T-helper 17 cell (primary cell): ENCODE measurements at places on chromosomes 1 and 21. TPM values are rescaled to one million over a fixed set of nuclear protein-coding genes. Genes with fewer than 3 reads are reported as not detected.

GRCh38 chr1:19153169-19153568 is 56.9 kb downstream of the UBR4 start:
- H3K27me3 ChIP-seq: no peaks in the 10 kb centered on the region
- H3K27ac ChIP-seq: no peak overlapping the region
- peaks cover 10% of the 10 kb centered on the region for H3K4me1 ChIP-seq
- no peak for DNase-seq
- H3K36me3 ChIP-seq: peaks cover 20% of the 10 kb centered on the region

DNA sequence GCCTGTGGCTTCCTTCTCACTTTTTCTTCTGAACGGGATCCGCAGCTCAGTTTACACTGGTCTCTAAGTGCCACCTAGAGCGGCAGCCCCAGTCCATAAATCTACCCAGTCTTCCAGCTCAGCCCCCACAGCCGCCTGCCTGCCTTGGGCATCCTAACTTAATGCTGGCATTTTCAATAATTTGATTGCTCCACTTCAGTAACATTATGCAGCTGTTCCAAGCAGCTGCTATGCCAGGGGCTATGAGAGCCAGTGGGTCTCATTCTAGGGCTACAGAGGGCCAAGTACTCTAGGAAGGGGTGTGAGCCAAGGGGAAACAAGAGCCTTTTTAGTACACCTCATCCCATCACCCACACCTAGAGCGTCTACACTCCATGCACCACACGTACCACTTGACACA is 48.4 kb upstream of the COA6 start:
- no peak overlapping the region for H3K27ac ChIP-seq
- H3K4me3 ChIP-seq: peak overlapping the region; percentile 94
- H3K4me1 ChIP-seq: peaks cover 17% of the 10 kb centered on the region
- DNase-seq: no peak
- peaks cover 2% of the 10 kb centered on the region for H3K36me3 ChIP-seq

Gene LCE2A
- total RNA-seq: not detected

Gene SLC50A1
- total RNA-seq: 27.8 TPM

DNA sequence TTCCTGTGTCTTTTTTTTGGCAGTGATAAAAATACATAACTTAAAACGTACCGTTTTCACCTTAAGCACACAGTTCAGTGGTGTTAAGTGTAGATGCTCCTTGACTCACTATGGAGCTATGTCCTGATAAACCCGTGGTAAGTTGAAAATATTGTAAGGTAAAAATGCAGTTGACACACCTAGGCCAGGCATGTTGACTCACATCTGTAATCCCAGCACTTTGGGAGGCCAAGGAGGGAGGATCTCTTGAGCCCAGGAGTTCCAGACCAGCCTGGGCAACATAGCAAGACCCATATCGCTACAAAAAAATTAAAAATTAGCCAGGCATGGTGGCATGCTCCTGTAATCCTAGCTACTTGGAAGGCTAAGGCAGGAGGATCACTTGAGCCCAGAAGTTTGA is 73.6 kb upstream of the COG2 start:
- no peak overlapping the region for H3K27ac ChIP-seq
- DNase-seq: no peak
- peaks cover 5% of the 10 kb centered on the region for H3K4me1 ChIP-seq

DNA sequence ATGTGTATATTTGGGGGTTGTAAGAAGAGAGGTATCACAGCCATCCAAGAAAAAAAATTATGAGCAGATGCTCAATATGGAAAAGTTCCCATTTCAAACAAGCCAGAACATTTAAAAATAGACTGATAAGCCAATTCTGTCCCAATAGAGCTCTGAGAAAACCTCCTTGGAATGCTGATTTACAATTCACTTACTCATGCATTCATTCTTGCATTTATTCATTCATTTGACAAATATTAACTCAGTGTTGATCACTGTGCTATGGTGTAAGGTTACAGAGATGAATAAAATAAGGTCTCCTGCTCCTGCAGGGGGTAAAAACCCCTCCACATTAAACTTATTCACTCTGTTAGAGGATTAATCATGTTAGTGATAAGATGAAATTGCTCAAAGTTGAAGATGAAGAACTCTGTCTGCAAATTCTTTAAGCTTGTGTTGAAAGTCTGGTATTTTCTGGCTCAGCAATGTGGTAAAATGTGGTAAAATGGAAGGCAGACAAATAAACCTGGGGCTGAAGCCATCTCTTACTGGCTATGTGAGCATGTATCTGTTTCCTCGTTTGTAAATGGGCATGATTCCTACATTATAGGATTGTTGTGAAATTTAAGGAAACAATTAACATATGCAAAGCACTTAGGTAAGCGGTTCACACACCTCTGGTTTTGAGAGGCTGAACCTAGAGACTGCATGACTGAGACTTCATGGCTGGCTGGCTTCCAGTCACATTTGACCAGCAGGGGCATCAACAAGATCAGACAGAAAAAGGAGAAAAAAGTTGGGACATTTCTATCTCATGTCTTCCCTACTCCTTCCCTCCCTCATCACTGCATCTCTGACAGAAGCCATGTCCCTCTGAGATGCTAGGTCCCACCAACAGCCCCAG is 45.0 kb upstream of the DAB1 start:
- H3K27ac ChIP-seq: no peak overlapping the region
- DNase-seq: no peak
- H3K36me3 ChIP-seq: no peaks in the 10 kb centered on the region
- no peak overlapping the region for H3K4me3 ChIP-seq
- peaks cover 27% of the 10 kb centered on the region for H3K27me3 ChIP-seq
- H3K4me1 ChIP-seq: no peaks in the 10 kb centered on the region

DNA sequence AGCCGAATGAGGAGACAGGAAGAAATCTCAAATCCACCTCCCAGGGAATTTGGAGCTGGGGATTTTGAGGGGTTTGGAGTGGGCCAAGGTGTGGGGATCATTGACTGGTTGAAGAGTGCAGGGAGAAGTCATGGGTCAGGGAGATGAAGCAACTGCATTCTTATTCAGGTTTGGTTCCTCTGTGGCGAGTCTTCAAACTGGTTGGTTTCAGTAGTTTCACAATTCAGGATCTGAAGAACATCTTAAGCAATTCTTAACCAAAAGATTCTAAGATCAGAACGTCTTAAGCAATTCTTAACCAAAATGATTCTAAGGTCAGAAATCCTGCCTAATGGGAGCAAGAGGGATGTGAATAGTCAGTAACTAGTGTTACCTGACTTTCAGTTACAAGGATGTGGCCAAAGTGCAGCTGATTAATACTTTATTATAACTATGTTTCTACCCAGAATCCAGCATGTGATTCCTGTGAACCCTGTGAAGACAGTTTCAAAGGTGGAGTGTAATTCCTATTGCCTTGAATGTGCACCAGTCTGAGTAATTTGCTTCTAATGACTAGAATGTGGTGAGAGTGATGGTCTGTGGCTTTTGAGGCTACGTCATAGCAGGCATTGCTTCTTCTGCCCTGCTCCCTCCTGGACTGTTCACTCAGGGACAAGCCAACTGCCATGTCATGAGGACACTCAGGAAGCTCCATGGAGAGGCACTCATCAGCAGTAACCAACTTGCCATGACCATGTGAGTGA is 61.2 kb downstream of the OLFML3 start:
- no peak for DNase-seq
- H3K4me1 ChIP-seq: peaks cover 3% of the 10 kb centered on the region
- no peak overlapping the region for H3K4me3 ChIP-seq
- no peaks in the 10 kb centered on the region for H3K36me3 ChIP-seq

- H3K27me3 ChIP-seq: no peaks in the 10 kb centered on the region
- no peak overlapping the region for H3K27ac ChIP-seq
- H3K4me1 ChIP-seq: no peaks in the 10 kb centered on the region
- H3K36me3 ChIP-seq: no peaks in the 10 kb centered on the region
- H3K4me3 ChIP-seq: no peak overlapping the region
Measured at GRCh38 chr21:19120591-19120990, 717.0 kb upstream of the TMPRSS15 start.

GRCh38 chr1:155322571-155322952 is 1.9 kb downstream of the RUSC1 start:
- peaks cover 29% of the 10 kb centered on the region for H3K4me1 ChIP-seq
- peaks cover 2% of the 10 kb centered on the region for H3K36me3 ChIP-seq
- no peak for DNase-seq
- H3K27me3 ChIP-seq: no peaks in the 10 kb centered on the region
- H3K27ac ChIP-seq: no peak overlapping the region
- H3K4me3 ChIP-seq: peak overlapping the region; percentile 86

DNA sequence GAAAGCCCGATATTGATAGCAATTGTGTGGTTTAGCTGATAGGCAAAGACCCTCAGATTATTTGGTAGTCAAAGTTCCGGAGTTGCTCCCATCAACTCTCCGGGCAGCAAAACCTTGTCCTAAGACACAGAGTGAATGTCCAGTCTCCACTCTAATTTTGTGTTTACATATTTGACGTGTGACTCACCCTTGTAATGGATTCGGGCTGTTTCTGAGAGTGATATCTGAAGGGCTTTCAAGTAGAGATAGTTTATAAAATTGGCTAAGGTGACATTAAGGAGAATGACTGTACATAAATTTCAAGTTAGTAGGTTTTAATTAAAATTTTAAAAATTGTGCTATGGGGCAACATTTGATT is 154.2 kb downstream of the CNIH3 start:
- no peak overlapping the region for H3K27ac ChIP-seq
- H3K27me3 ChIP-seq: peaks cover 73% of the 10 kb centered on the region
- no peak overlapping the region for H3K4me3 ChIP-seq
- H3K4me1 ChIP-seq: peaks cover 2% of the 10 kb centered on the region
